Stimulated activated CD4-positive, alpha-beta T cell treated with anti-CD3 and anti-CD28 coated beads, Interleukin-1b, Interleukin-23, amount 100 ng/mL, for 1 hour (primary cell): ENCODE measurements at places on chromosomes 7 and 10.

- no peak for DNase-seq
Observed at GRCh38 chr10:103879409-103879808, 24.0 kb upstream of the SH3PXD2A start.

GRCh38 chr7:151626422-151627115 lies 106.9 kb upstream of the RHEB start:
- DNase-seq: no peak

- no peak for DNase-seq
Observed at GRCh38 chr10:123512901-123513775, 153.0 kb upstream of the GPR26 start.

- DNase-seq: no peak
Observed at GRCh38 chr10:92965314-92965713, 95.3 kb upstream of the CYP26C1 start.

- no peak for DNase-seq
Observed at GRCh38 chr7:134212576-134213546, 85.7 kb downstream of the LRGUK start.

- DNase-seq: no peak
Observed at GRCh38 chr7:6675807-6676405, 30.8 kb downstream of the ZNF12 start.

DNA sequence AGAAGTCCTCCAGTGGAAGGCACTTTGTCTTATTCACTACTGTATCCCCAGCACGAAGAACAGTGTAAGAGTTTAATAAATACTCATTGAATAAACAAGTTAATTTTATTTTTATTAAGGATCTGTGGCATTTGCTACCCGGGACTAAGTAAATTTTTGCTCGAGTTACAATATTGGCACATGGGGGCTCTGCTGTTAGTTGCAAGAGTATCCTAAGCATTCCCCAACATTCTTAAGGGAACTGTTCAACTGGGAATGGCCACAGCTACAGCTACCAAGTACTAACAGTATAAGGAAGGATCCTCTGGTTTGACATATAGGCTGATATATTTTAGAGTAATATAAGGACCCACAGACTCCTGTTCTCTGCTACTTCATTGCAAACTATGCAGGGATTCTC lies 8.7 kb upstream of the LRRTM3 start:
- DNase-seq: no peak
